ENCODE measurements at places on chromosomes 16 and 17. TPM values are rescaled to one million over a fixed set of nuclear protein-coding genes. Genes with fewer than 3 reads are reported as not detected.

Gene CAVIN1
- 1.1 TPM for total RNA-seq

Gene RCVRN
- total RNA-seq = not detected

Gene MT1A
- total RNA-seq = not detected

Gene OR1A1
- 0.05 TPM for total RNA-seq

Gene TBC1D28
- total RNA-seq = not detected

Gene TMEM220
- 0.78 TPM for total RNA-seq

Gene TMIGD1
- not detected for total RNA-seq

Gene PIPOX
- 2.0 TPM for total RNA-seq

Gene FA2H
- total RNA-seq = 0.50 TPM

Gene TEKT1
- total RNA-seq = not detected

Gene PTX4
- total RNA-seq = not detected

Gene ENO3
- 33.0 TPM for total RNA-seq

Gene RND2
- total RNA-seq = not detected

Gene CMTM2
- total RNA-seq = 0.43 TPM

Gene SLC38A7
- 11.4 TPM for total RNA-seq

Gene NXPH3
- total RNA-seq = not detected

Gene MAPT
- total RNA-seq = 0.70 TPM

Gene SLC7A5
- 187 TPM for total RNA-seq

Gene HBA1
- not detected for total RNA-seq

Gene DDX28
- total RNA-seq = 12.3 TPM

Gene ABCC12
- total RNA-seq = not detected

Gene LYRM9
- total RNA-seq = 6.1 TPM

Gene ASIC2
- not detected for total RNA-seq

Gene FBXW10B
- 0.35 TPM for total RNA-seq

Gene NOD2
- total RNA-seq = 24.1 TPM

Gene MMP15
- total RNA-seq = 0.68 TPM

Gene PSMD12
- 49.3 TPM for total RNA-seq

Gene ACBD4
- 15.0 TPM for total RNA-seq

Gene CIAO2B
- 116 TPM for total RNA-seq

Gene ADAMTS18
- total RNA-seq = not detected

Gene PSME3IP1
- total RNA-seq = 112 TPM

Gene NUTF2
- total RNA-seq = 101 TPM

Gene C17orf113
- total RNA-seq = 0.05 TPM

Gene BAIAP3
- 3.4 TPM for total RNA-seq

Gene CACNG1
- total RNA-seq = not detected

Gene FOXL1
- total RNA-seq = not detected

Gene SLC35G6
- total RNA-seq = not detected

Gene GRIN2A
- total RNA-seq = not detected
